ENCODE measurements at places on chromosomes 5 and 9.

DNA sequence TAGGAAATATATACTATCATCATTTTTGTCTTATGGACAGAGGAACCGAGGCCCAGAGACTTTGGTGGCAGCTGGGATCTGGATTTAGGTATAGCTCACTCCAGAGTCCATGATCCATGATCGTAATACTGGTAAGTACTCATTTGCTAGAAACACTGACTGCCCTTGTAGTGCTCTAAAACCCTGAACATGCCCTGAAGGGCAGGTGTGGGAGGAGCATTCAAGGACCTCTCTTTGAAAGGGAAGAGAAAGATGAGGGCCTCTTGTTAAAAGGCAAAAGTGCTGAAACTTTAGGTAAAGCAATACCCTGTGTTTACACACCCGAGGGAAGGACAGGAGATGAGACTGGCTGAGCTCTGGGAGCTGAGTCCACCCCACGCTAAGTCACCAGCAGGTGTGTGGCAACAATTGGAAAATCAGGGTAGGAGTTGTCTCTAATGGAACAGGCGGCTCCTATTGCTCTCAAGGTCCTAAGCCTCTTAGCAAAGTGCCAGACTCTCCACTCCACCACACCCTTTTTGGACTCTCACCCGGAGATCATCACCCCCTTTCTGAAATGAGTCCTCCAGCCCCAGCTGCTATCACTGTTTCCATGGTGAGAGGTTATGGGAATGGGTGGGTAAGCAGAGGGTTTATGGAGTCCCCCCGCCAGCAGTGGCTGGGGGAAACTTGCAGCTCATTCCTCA, 34.8 kb downstream of the TRPC7 start:
- DNase-seq: no peak

DNA sequence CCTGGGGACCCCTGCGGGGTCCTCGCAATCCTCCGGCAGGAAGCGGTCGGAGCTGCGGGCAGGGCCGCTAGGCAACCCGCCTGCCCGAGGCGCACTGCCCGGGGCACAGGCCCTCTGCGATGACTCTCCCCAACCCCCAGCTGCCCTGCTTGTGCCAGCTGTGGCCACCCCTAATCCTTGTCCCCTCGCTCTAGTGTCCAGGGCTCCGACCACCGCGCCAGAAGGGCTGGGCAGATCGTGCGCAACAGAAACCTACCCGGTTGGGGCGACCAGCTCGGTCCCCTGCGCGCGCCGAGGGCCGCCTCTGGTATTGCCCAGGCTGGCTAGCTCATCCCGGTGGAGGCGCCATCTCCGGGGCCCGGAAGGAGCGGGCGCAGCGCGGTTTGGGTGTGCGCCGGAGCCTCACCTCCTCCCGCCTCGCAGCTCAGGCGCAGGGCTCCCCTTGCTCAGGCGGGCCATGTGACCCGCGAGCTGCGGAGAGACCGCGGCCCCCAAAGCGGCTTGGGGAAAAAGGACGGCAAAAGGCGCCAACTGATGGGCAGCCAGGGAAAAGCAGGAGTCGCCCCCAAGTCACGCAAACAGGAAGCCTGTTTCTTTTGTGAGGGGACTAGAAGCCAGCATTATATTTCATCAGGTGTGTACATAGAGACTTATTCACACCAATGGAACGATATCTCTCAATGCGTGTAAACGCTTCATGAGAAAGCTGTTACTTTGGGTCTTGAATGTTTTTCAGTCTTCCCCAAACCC, 46.8 kb upstream of the RNF20 start:
- DNase-seq: peak; percentile 83

DNA sequence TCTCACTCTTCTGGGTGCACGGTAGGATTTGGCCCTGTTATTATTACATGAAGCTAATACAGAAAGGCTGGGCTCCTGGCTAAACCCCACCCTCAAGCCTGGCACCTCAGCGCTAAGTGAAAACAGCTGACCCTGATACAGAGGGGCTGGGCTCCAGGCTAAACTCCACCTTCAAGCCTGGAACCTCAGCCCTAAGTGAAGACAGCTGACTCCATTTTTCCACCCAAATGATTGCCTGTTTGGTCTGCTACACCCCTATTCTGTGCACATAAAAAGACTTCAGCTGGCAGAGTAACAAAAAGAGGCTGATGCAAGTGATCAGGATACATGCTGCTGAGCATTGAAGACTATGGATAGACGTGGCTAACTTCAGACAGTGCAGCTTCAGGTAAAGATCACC, 148.4 kb upstream of the CLINT1 start:
- peak; percentile 31 for DNase-seq

GRCh38 chr9:103985077-103985476, 109.0 kb upstream of the SMC2 start:
- DNase-seq: no peak

DNA sequence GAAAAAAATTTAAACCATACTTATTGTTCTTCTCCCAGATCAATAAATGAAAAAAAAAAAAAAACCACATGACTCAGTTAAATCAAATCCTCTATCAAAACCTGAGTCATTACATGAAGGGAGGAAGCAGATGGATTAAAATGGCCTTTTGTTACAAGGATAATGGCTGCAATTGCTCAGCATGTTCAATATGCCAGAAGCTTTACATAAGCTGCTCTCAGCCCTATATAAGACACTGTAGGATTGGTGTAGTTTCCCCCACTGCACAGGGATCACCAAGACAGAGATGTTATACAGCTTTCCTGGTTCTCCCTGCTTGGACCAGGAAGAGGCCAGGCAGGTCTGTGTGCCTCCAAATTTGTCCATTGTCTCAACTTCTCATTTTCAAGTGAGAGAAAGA, 101.6 kb upstream of the MAP1B start:
- DNase-seq: no peak

DNA sequence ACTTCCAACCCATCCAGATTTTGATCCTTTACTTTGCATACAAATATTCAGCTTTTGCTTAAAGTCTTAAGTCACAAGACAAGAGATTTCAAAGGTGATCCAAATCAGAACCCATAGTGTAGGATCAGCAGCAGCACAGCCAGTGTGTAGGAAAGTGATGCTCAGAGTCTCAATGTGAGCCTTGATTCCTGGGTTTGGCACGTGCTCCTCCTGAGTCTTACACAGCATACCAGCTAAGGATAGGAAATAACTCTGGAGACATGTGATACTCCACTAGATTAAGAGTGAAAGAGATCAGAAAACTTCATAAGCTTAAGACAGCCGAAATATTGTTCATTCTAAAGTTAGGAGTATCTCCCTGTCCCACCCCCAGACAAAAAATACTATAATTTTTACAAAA, 344.9 kb downstream of the SEMA5A start:
- no peak for DNase-seq

GRCh38 chr5:385321-385720, 57.7 kb upstream of the EXOC3 start:
- no peak for DNase-seq

DNA sequence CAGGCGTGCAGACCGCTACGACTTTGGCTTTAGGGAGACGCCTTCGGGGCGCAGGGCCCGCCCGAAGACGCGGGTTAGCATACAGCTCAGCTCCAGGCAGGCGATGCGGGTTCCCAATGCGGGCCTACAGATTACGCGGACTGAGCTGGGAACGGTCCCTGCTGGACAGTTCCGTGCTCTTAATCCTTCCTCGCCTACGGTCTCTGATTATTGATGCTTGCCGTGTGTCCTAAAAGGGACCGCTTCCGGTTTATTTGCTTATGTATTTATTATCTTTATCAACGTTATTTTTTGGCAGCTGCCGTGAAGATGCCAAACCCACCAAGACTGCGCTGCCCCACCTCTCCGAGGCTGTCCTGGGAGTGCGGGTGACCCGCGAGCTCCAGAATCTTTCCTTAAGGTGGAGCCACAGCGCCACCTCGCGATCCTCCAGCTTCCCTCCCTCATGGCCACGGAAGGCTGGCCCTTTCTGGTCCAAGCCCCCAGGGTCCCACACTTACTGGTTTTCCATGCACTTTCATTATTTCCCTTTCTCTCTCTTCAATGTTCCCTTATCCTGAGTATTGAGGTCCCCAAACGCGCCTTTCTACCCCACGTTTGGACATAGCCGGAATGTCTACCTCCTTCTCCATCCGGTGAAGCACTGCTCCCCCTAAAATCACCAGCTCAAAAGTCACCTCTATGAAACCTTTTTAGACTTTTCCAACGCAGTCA, 7.0 kb upstream of the EBF1 start:
- DNase-seq: peak; percentile 86

DNA sequence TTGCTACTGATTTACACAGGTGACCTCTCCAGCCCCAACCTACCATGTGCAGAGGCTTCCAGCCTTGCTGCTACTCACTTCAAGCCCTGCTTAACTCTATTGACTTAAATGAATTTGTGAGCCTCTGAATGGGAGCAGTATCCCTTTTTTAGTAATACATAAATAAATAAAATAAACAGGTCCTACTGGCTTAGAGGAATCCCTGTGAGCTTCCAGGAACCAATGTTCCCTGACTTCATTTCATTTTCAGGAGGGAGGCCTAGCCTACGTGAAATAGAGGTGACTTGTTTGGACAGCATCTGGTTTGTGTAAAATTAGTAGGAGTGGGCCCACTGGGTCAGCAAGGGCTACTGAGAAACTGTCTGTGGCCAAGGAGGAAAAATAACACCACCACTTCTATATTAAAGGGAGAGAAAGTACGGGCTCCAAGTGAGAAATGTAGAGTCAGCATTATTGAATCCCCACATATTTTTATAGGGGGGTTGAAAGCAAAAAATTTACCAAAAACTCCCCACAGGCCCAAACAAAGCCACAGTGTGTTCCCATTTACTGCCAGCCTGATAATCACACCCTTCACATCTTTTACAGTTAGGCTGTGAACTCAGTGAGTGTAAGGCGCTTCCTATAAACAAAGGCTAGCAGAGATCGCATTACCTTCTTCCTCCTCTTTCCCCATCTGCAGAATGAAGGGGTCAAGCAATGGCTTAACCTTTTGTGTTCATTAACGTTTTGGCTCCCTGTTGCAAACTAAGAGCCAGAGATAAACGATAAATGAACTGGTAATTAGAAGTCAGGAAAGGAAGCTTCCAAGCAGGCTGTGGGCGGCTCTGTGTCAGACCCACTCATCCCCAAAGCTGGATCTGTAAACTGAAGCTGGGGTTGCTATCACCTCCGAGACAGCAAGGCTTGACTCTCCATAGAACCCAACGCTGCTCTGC, 138.8 kb upstream of the LIFR start:
- no peak for DNase-seq

DNA sequence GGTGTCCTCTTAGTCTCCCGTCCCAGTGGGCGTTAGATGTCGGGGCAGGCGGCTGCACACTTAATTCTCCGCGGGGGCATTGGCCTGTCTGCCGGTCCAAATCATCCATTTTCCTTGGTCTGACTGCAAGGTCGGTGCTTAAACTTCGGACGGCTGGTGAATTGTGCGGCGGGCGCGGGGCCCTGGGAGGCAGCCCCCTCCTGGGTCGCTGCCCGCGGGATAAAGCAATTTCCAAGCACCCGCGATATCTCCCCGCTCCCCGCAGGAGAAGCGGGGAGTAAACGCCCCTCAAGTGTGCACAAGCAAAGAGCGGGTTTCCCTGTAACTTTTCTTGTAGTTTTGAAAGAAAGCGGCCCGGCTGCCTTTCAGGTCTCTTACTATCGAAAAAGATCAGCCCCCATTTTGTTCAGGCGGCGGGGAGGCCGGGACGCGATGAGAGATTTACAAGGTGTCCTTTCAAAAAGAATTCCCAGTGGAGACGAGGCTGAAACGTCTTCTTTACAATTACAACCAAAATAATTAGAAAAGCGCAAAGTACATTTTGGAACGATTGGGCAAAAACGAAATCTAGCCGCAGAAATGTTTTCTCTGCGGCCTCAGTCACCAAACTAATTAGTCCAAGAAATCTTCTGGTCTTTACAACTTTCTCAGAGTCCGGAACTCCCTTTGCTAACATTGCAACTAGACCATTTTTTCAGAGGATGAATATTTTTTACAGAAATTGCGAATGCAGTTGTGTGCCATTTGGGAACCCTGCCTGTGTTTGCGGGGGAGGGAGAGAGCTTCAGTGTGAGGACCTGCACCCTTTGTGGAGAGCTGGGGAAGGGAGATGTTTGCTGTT, 1.8 kb downstream of the IRX1 start:
- DNase-seq: peak; percentile 70

DNA sequence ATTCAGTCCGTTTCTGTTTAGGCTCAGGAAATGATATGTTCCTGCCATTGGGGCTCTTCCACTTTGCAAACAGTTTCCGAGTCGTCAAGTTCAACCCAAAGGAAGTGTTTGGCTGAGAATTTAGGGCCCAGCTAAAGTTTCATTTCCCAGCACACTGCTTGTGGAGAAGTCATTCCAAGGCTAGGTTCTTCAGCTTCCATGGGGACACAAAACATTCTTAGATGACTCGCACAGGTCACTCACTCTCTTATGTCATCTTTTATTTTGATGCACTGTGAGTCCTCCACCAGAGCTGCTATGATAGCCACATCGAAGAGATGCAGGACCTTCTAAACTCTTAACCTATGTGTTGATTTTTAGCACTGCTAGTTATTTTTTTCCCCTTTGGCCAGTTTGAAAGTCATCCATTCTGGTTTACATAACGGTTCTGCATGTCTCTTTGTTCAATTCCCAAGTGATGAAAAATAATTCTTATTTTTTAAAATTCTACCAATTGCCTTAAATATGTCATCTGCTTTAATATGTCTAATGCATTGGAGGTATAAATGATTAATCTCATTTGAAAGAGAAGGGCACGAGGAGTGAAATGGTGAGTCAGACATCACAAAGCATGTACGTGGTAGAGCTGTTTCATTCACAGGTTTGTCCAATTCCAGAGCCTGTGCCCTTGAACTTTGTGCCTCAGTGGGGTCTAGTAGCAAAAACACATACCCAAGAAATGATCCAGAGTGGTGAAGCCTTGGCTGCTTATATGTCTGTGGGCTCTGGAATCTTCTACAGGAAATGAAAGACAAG, 84.3 kb downstream of the ZNF462 start:
- peak; percentile 7 for DNase-seq

- DNase-seq: peak; percentile 18
Measured at GRCh38 chr5:125595095-125595494, 828.1 kb upstream of the GRAMD2B start.

DNA sequence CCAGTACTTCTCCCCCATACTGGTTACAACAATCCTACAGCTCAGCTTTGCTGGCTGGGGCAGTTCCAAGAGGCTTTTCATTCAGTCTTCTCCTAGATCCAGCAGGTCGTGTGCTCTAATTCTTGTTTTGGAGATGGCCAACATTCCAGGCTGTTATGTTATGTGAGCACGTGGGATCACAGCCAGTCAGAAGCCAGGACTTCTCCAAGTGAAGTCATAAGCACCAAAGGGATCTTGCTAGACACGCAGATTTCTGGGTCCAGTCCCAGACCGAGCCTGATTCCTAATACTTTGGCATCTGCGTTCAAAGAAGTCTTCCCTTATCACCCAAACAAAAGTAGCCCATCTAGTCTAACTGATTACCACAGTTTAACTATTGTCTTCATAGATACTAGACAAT, 1.4 kb upstream of the LARP1 start:
- peak; percentile 98 for DNase-seq

GRCh38 chr5:180034564-180034963, 37.0 kb downstream of the RNF130 start:
- peak; percentile 49 for DNase-seq

DNA sequence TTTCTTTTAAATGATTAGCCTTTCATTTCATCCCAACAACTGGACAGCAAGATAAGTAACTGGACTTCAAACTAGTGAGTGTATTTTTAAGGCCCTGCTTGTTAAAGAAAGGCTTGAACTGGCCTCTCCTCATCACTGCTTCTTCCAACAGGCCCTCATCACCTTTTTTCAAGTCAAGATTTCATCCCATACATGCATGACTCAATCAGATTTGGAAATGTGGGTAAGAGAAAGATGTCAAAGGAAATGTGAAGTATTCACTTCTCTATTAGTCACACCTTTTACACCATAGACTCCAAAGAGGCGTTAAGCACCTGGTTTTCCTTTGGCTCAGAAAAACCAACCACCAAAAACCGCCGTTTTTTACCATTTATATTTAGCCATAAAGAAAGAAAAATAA, 4.9 kb downstream of the NR4A3 start:
- DNase-seq: peak; percentile 25

GRCh38 chr5:88967633-88968585, 84.9 kb upstream of the MEF2C start:
- DNase-seq: no peak

Data from GM23248 (cell line).